ENCODE measurements at places on chromosomes 3 and 15.

DNA sequence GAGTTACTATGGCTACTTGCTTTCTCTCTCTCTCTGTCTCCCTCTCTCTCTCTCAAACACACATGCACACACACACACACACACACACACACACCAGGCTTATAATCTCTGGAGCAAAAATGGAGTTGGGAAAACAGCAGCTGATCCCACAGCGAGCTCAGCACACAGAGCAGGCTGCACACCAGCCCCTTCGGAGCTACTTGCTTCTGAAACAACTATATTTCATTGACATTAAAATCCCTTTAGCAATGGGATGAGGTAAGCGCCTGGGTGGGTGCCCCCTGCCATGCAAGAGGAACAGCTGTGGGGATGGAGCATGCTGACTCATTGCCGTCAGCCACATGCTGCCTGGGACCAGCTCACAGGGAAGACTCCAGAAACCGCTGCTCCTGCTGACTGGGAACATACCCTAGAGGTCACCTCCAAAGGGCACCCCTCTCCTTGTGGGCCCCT, 45.7 kb downstream of the B3GNT5 start:
- no peak for DNase-seq

DNA sequence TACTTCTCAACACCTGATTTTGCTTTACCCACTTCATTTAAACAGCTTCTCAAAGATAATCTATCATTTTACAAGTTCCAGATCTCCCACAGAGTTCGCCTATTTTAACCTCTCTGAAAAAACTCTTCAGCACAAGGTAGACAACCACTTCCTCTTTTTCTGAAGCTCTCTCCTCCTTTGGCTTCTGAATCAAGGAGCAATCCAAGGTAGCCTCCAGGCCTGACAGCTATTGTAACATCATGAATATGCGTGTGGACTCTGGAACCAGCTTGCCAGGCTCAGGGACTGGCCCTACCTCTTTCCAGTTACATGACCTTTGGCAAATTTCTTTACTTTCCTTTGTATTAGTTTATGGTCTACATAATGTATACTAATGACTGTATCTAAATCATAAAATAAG, 405.9 kb upstream of the ZNF385D start:
- no peak for DNase-seq

DNA sequence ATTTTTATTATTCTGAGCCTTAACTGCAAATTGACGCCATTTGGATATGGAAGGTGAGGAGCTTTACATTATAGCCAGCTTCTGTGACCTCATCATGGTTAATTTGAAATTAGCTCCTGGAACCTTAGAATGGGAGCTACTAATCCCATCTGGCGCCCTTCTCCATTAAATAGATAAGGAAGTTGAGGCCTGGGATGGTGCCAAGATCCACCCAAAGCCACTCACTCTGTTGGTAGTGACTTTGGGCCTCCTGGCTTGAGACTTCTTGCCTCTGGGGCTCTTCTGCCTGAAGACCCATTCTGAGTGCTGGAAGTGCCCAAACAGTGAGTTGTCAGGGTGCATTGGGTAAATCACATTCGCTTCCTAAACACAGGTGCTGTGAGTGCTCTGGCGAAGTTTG, 12.0 kb upstream of the HMCES start:
- DNase-seq = no peak

- DNase-seq = no peak
These were observed 45.1 kb downstream of the KPNA1 start for GRCh38 chr3:122469659-122470058.

DNA sequence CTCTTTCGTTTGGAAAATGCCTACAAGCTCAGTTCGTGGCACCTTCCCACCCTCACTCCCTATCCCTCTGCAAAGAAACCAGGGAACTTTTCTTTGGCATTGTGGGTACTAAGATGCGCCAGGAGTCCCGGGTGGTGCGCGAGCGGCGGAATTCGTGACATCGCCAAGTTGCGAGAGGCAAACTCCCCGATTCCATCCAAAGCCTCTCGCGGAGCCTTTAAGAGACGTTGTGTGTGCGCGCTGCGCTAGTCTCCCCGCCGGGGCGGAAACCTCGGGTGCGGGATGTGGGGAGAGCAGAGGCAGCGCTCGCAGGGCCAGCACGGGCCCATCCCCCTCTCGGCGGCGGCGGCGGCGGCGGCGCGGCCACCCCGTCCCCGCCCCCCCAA, 443 bp upstream of the NR2F2 start:
- no peak for DNase-seq

DNA sequence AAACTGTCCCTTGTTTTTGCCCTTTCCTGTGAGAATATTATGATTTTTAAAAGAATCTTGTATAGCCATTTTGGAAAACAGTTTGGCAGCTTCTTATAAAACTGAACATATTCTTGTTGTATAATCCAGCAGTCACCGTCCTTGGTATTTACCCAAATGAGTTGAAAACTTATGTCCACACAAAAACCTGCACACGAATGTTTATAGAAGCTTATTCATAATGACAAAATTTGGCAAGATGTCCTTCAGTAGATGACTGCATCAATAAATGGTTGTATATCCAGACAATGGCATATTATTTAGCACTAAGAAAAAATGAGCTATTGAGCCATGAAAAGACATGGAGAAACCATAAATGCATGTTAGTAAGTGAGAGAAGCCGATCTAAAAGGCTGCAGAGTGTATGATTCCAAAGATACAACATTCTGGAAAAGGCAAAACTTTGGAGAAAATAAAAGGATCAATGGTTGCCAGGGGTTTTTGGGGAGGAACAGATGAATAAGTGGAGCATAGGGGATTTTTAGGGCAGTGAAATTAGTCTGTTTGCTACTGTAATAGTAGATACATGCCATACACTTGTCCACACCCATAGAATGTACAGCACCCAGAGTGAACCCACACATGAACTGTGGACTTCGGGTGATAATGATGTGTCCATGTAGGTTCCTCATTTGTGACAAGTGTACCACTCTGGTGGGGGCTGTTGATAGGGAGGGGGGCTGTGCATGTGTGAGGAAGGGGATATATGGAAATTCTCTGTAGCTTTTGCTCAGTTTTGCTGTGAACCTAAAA, 31.7 kb downstream of the LIMD1 start:
- no peak for DNase-seq

- no peak for DNase-seq
These were observed 167.9 kb downstream of the BBX start for GRCh38 chr3:107690522-107691138.

DNA sequence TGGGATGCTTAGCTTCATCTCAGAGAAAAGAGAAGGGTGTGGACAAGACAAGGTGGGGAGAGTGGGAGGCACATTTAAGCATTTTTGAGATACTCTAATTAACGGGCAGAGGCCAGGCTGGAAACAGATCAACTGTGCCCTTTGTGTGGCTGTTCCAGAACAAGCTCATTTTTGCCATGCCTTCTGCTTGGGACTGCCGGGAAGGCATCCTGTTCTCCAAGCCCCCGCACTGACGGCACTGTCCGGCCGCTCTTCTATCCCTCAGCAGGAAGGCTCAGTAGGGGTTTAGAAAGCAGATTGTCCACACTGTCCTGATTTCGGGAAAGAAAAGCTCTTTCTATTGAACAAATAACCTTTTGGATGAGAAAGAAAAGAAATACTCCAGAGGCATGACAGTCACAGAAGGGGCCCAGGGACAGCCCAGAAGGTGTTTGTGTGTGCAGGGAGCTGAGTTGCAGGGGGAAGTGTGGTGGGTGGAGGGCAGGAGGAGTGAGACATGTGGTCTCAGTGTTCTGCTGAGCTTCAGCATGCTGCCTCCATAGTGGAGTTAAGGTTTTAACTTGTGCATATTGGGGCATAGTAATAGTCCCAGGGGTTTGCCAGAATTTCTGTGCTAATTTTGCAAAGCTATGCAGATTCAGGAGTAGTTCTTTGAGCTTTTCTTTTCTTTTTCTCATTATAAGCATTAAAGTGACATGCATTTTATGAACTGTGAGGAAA, 27.3 kb downstream of the SV2B start:
- no peak for DNase-seq

GRCh38 chr3:45181496-45181895, 35.3 kb upstream of the CDCP1 start:
- no peak for DNase-seq

GRCh38 chr15:46768287-46768686, 949.0 kb upstream of the SEMA6D start:
- no peak for DNase-seq

- DNase-seq = no peak
These were observed 287.8 kb upstream of the GOLIM4 start for GRCh38 chr3:168383573-168383972.

- no peak for DNase-seq
These were observed 29.7 kb downstream of the TRIM71 start for GRCh38 chr3:32847528-32847927.

GRCh38 chr3:165549665-165550064, 287.6 kb downstream of the BCHE start:
- no peak for DNase-seq

- DNase-seq = no peak
These were observed 449.9 kb upstream of the GOLIM4 start for GRCh38 chr3:168545591-168545990.

Measured in stimulated activated CD8-positive, alpha-beta memory T cell treated with anti-CD3 and anti-CD28 coated beads, Interleukin-4, amount 100 ng/mL, for 1 hour (primary cell).